Testis (tissue), 5 donors: ENCODE measurements at places on chromosomes 13 and 19. TPM values are rescaled to one million over a fixed set of nuclear protein-coding genes. Genes with fewer than 3 reads are reported as not detected.

- peak overlapping the region; percentile 39 for H3K27ac ChIP-seq
- H3K4me3 ChIP-seq, result no peak overlapping the region
- no peak for DNase-seq
- no peaks in the 10 kb centered on the region for H3K27me3 ChIP-seq
Measured at GRCh38 chr13:40149611-40150274, 494.3 kb downstream of the COG6 start.

GRCh38 chr19:19550972-19551852, 13.1 kb downstream of the CILP2 start:
- no peak for DNase-seq
- no peak overlapping the region for H3K4me3 ChIP-seq
- H3K27ac ChIP-seq, result no peak overlapping the region
- H3K4me1 ChIP-seq, result no peaks in the 10 kb centered on the region
- no peaks in the 10 kb centered on the region for H3K36me3 ChIP-seq

GRCh38 chr19:4034048-4035017, 26.8 kb downstream of the PIAS4 start:
- no peak for DNase-seq
- H3K36me3 ChIP-seq, result no peaks in the 10 kb centered on the region
- H3K27me3 ChIP-seq, result no peaks in the 10 kb centered on the region
- H3K4me1 ChIP-seq, result peaks cover 12% of the 10 kb centered on the region
- no peak overlapping the region for H3K4me3 ChIP-seq

DNA sequence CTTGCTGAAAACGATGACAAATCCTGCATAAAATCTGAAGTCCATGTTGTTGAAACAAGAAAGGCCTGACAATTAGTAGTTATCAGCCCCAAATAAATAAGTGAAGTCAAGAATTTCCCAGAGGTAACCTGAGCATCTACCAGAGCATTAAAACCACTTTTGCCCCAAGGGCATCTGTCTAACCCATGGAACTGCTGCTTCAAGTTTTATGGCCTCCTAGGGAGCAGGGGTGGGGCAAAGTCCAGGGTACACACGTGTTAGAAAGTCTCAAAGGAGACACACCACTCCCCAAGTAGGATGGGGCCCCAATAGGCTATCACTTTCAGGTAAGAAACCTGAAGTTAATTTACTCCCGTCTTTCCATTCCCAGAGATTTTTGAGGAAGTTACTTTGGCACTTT, 81.1 kb downstream of the CACNA1A start:
- no peak overlapping the region for H3K27ac ChIP-seq
- no peaks in the 10 kb centered on the region for H3K27me3 ChIP-seq
- no peaks in the 10 kb centered on the region for H3K4me1 ChIP-seq
- H3K36me3 ChIP-seq, result no peaks in the 10 kb centered on the region

Gene ZNF471
- 22.8 TPM for total RNA-seq

Gene CYP2F1
- 2.5 TPM for total RNA-seq

DNA sequence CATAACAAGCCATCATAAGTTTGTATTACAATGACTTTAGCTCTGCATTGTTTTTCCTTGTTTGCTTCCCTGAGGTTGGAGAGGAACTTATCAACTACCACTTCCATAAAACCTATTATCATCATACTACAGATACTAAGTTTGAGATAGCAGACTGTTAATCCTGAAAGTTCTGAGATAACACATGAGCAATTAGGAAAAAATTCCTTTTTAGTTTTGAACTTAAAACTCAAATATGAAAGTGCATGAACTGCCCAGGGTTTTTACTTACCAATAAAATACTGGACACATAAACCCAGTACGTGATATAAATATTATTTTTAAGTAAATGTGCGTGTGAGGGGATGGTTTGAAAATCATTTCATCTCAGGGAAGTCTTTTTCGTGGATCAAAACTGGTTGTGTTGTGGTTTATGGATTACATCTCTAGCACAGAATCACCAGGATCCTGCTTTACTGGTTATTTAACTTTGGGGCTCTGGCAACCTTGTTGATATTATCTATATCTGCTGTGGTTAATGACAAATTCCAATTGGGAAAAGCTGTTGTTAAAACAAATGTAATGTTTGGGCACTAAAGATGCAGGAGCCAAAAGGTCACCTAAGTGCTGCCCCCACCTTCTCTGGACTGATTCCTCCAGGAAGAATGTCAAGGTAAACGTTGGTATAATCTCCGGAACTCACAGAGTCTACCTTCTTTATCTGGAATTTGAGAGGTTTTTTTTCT, 12.4 kb downstream of the CDX2 start:
- peaks cover 15% of the 10 kb centered on the region for H3K4me1 ChIP-seq
- no peak overlapping the region for H3K4me3 ChIP-seq
- no peak for DNase-seq
- no peaks in the 10 kb centered on the region for H3K36me3 ChIP-seq
- no peaks in the 10 kb centered on the region for H3K27me3 ChIP-seq

DNA sequence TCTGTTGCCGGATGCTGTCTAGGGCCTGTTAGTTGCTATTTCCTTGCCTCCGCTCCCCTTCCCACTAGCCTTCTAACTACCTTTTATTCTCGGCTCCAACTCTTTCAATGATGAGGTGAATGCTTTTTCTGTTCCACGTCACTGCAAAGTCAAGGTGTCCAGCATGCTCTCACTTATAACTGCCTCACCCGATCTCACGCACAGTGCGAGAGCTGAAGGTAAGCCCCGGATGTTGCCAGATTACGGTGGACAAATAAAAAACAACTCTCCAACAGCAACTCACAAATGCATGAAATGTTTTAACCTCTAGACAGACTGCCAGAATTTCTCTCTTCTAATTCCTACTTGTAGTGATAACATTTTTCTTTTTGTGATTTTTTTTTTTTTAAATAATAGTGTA, 169.9 kb downstream of the STK24 start:
- H3K4me1 ChIP-seq, result no peaks in the 10 kb centered on the region
- no peaks in the 10 kb centered on the region for H3K36me3 ChIP-seq
- DNase-seq, result no peak

DNA sequence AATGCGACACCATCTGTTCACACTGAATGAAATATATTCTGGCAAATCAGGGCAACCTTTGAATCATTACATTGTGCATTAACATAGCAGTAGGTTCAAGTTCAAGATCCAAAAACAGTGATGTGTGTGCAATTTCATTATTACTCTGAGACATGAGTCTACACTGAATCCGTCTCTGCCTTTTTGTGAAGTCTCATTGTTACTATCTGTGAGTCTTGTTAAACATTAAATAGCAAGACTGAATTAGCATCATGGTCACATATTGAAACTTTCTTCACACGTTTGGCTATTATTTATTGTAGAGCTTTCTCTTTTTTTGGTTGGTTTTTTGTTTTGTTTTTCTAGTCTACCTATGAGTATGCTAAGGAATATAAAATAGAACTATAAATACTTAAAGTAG, 117.1 kb upstream of the SLITRK5 start:
- no peaks in the 10 kb centered on the region for H3K27me3 ChIP-seq
- no peaks in the 10 kb centered on the region for H3K4me1 ChIP-seq
- H3K4me3 ChIP-seq, result no peak overlapping the region
- no peaks in the 10 kb centered on the region for H3K36me3 ChIP-seq

Gene CAMSAP3
- 64.7 TPM for total RNA-seq

Gene CCDC70
- 35.7 TPM for total RNA-seq
